Glomerular endothelial cell (primary cell): ENCODE measurements at places on chromosomes 16 and 17. TPM values are rescaled to one million over a fixed set of nuclear protein-coding genes. Genes with fewer than 3 reads are reported as not detected.

CUEDC1 gene
- total RNA-seq, result 19.8 and 27.3 TPM in 2 replicates

INCA1 gene
- 0.39 and 0.76 TPM in 2 replicates for total RNA-seq

LAT gene
- 2.3 and 3.0 TPM in 2 replicates for total RNA-seq

MTHFSD gene
- 10.1 and 19.2 TPM in 2 replicates for total RNA-seq
